ENCODE measurements at places on chromosomes 12 and 14.

DNA sequence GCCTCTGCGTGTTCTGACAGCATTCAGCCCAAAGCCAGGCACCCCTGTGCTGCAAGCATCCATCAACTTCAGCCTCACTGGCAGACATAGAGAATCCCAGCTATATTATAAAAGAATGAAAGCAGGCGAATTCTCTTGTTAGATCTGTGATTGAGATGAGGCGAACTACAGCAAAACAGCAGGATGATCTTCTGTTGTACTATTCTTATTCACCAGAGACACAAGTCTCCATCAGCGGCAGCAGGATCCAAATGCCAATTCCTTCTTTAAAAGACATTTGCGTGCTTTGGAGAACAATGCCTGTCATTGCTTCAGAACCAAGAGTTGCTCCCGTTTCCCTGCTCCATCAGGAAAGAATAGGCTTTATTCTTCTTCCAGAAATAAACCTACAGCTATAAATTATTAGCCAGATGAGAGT, 188.9 kb downstream of the SLC41A2 start:
- DNase-seq: no peak

DNA sequence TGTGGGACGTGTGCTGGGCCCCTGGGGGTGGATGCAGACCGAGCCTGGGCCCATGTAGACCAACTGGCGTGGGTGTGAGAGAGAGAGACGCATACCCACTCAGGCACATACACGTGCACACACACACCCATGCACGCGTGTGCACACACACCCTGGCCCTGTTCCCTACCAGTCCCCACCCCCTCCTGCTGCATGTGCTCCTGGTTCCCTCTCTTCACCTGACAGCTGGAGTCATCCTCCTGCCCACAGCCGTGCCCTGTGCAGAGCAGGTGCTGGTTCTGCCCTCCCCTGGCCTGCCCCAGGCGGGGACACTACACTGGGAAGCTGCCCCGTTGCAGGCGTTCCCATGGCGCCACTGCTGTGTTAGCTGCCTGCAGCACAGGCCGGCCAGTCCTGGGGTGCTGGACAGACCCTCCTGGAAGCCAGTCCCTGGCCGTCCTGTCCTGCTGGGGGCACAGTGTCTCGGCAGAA, 18.5 kb downstream of the PACS2 start:
- DNase-seq: no peak

DNA sequence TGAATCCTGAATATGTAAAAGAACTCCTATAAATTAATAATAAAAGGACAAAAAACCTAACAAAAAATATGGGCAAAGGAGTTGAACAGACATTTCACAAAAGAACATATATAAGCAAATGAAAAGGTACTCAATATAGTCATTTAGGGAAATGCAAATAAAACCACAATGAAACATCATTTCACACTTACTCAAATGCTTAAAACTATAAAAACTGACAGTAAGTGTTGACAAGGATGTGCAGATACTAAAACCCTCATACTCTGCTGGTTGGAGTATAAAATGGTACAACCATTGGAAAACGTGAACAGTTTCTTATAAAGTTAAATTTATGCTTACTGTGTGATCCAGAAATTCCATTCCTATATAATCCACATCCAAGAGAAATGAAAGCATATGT, 247.1 kb downstream of the GXYLT1 start:
- DNase-seq: no peak

- no peak for DNase-seq
Measured at GRCh38 chr12:130016986-130017385, 113.2 kb upstream of the TMEM132D start.

GRCh38 chr12:129911428-129912049, 7.7 kb upstream of the TMEM132D start:
- DNase-seq: no peak

DNA sequence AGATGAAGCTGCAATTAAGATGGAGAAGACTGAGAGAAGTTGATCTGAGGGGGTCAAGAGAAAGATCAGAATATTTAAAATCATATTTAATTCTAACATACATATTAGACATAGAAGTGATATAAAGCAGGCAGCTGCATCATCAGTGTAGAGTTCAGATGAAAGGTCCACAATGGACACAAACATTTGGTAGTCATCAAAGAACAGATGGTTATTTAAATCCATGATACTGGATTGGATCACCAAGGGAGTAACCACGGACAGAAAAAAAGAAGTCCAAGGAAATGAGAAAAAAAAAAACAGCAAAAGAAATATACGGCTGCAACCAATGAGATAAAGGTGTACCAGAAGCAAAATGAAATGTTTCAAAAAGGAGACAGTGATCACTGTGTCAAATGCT, 20.1 kb downstream of the NOVA1 start:
- DNase-seq: no peak

DNA sequence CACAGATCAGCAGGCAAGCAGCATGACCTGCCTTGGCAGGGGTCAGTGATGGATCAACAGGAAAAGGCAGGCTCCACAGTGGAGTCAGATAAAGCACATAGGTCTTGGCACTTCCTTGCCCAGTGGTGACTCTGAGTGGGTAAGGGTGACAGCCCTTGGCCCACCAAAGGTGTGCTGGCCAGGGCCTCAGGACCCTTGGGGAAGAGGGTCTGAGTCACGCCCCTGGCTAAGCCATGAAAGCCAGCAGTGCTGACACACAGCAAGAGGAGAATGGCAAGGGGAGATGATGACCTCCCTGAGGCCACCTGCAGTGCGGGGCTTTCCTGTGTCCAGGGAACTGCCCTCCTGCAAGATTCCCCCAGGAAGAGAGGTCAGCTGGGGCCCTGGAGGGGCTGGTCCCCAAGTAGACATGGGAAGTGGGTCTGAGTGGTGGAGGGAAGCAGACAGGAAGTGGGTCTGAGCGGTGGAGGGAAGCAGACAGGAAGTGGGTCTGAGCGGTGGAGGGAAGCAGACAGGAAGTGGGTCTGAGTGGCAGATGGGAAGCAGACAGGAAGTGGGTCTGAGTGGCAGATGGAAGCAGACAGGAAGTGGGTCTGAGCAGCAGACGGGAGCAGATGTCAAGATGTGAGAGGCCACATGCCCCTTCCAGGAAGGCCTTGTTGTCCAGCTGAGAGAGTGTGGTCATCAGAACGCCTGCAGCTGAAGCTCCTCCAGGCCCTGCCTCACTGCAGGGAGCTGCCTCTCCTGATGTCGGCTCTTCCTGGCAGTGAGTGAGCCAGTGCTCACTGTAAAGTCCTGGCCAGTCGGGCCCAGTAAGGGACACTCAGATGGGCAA, 34.8 kb downstream of the DIO3 start:
- peak; percentile 31 for DNase-seq

DNA sequence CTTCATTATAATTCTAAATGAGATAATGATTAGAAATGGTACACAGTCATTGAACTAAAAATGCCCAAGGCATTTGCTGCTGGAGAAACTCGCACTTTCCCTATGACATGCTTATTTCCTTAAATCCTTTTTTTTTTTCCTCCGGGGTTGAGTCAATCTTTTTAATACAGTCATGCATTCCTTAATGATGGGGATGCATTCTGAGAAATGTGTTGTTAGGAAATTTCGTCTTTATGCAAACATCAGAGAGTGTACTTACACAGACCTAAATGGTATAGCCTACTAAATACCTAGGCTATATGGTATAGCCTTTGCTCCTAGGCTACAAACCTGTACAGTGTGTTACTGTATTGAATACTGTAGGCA, 29.8 kb upstream of the DACT1 start:
- DNase-seq: no peak

- no peak for DNase-seq
Measured at GRCh38 chr12:57276935-57277563, 26.1 kb upstream of the STAC3 start.

DNA sequence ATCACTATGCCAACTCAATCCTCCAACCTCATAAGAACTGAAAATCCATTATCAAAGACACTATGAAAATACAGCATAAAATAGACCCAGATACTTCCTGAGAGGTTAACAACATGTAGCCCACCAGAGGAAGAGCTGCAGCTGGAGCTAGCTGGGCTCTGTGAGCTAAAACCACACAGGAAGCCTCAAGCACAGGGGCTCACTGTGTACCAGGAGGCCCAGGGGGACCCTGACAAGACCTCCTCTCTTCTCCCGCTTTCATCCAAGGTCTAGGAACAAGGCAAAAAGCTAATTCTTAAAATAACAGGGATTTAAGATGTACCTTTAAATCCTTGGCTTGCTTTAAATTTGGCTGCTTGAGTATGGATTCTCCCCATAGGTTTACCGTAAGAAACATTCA, 53.6 kb downstream of the EIF2S3B start:
- no peak for DNase-seq

DNA sequence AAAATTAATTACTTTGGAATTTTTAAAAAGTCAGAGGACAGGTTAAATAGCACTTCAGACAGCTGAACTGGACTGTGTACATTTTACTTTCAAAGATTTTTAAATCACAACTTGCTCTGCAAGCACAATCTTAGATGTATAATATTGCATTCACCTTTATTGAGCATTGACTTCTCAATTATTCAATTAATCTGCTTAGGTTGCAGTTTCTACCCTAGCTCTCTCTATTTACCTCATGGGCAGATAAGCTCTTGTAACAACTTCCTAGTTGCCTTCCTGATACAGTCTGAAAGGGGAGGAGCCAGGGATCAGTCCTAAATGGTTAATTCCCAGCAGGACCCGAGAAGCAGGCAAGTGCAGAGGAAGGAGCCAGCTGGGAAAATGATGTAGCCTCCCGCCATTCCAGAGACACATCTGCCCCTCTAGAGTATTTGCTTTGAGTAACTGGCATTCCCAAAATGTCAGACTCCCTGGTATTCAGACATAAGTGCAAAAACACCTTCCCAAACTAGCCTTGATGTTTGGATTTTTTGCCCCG, 302.8 kb downstream of the GALC start:
- DNase-seq: no peak

- DNase-seq: no peak
Measured at GRCh38 chr12:32541754-32542374, 137.2 kb upstream of the DNM1L start.

Data from CD4-positive, alpha-beta T cell (primary cell).